ENCODE measurements at places on chromosomes 12 and 14. TPM values are rescaled to one million over a fixed set of nuclear protein-coding genes. Genes with fewer than 3 reads are reported as not detected.

DNA sequence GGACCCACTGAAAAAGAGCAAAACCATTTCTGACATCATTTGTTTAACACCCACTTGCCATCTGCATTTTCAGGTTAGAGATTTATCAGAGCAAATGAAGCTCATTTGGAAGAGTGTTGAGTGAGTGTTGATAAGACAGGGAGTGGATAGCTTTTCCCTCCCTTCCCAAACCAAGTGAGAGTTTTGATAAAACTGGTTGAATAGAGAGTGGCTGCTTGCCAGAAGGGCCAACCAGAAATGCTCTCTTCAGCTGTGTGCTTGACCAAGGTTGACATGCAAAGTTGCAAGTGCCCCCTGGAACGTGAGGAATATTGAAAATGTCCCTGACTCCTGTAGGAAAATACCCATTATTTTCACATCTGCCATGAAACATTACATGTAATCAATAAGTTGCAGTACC is 1487.0 kb upstream of the FLRT2 start:
- H3K27me3 ChIP-seq: no peaks in the 10 kb centered on the region
- no peaks in the 10 kb centered on the region for H3K36me3 ChIP-seq
- H3K4me3 ChIP-seq: no peak overlapping the region
- no peaks in the 10 kb centered on the region for H3K4me1 ChIP-seq

- H3K27ac ChIP-seq: no peak overlapping the region
- no peaks in the 10 kb centered on the region for H3K4me1 ChIP-seq
- no peak for DNase-seq
- H3K36me3 ChIP-seq: no peaks in the 10 kb centered on the region
These were observed 44.0 kb downstream of the DLK1 start for GRCh38 chr14:100770605-100771120.

GRCh38 chr14:76282581-76282980 is 93.4 kb upstream of the ESRRB start:
- H3K36me3 ChIP-seq: no peaks in the 10 kb centered on the region
- H3K27ac ChIP-seq: no peak overlapping the region
- DNase-seq: no peak
- H3K4me3 ChIP-seq: no peak overlapping the region
- H3K27me3 ChIP-seq: peaks cover 8% of the 10 kb centered on the region

DNA sequence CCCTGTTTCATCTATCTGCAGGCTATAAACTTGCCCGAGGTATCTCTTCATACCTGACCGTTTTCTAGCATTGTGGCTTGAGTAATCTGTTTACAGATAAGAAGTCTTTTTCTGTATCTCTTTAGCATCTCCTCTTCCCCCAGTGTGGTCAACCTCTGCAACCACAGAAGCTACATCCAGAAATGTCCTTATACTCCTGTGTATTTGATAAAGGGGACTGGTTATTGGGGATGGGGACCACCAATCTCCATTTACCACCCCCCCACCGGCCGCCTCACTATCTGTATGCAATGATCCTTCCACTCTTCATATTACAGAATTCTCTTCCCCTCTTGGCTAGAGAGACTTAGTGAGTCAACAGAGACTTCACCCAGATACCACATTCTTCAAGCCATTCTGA is 3.4 kb upstream of the RPAP3 start:
- peak overlapping the region; percentile 55 for H3K4me3 ChIP-seq
- DNase-seq: peak; percentile 8
- H3K4me1 ChIP-seq: peaks cover 43% of the 10 kb centered on the region

- peaks cover 7% of the 10 kb centered on the region for H3K4me1 ChIP-seq
- DNase-seq: no peak
- H3K27ac ChIP-seq: no peak overlapping the region
- H3K36me3 ChIP-seq: no peaks in the 10 kb centered on the region
- no peak overlapping the region for H3K4me3 ChIP-seq
- peaks cover 41% of the 10 kb centered on the region for H3K27me3 ChIP-seq
These were observed 4.7 kb downstream of the KLRK1 start for GRCh38 chr12:10385166-10385613.

DNA sequence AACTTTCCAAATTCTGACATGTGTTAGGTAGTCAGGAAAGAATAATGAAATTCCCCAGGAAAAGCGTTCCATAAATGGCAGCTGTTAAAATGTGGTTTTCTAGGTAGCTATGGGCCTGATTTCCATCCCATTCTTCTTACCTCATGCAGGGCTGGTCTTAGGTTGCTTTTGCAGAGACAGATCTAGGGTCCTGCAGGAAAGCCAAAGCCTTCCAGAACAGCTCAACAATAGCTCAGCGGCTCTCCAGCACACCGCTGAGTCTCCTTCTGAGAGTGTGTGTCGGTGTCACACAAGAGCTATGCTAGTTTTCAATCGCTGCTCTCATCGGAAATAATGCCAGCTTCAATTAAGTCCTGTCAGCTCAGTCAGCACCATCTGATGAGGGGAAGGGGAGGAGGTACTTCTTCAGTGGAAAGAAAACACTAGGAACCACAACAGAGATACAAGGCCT is 106.7 kb downstream of the TMEM30B start:
- H3K36me3 ChIP-seq: peaks cover 3% of the 10 kb centered on the region
- peaks cover 43% of the 10 kb centered on the region for H3K4me1 ChIP-seq
- H3K27ac ChIP-seq: peak overlapping the region; percentile 48
- H3K4me3 ChIP-seq: no peak overlapping the region

- no peak for DNase-seq
- peaks cover 3% of the 10 kb centered on the region for H3K4me1 ChIP-seq
- no peaks in the 10 kb centered on the region for H3K36me3 ChIP-seq
- H3K27me3 ChIP-seq: peaks cover 4% of the 10 kb centered on the region
These were observed 3.9 kb downstream of the CD163 start for GRCh38 chr12:7499636-7500035.

GRCh38 chr12:19841451-19841850 is 402.2 kb downstream of the AEBP2 start:
- DNase-seq: no peak
- no peaks in the 10 kb centered on the region for H3K27me3 ChIP-seq
- H3K4me3 ChIP-seq: no peak overlapping the region
- H3K36me3 ChIP-seq: no peaks in the 10 kb centered on the region
- H3K4me1 ChIP-seq: peaks cover under 1% of the 10 kb centered on the region
- no peak overlapping the region for H3K27ac ChIP-seq

DNA sequence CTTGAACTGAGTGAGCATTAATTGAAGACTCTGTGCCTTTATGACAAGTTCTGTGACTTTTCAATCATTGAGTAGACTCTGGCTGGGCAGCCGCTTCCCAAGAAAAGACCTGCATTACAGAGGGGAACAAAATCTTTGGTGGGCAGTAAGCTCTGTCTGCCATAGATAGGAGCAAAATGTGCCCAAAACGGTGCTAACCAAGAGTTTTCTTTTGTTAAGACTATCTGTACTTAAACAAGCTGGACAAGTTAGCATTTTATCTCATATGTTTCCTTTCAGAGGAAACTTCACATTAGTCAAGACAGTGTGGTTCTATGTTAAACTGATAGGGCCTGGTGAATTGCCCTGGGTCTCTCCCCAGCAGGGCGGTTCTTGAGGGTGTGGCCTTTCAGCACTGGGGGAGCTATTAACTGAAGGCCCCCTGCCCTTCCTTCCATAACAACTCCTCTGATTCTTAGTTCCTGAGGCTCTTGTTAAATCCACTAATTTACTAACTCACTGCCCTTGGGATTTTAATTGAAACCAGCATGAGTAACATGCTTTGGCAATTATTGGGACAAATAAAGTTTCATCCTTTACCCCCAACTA is 219.6 kb downstream of the KTN1 start:
- no peaks in the 10 kb centered on the region for H3K27me3 ChIP-seq
- H3K4me3 ChIP-seq: no peak overlapping the region
- H3K4me1 ChIP-seq: peaks cover 18% of the 10 kb centered on the region
- no peaks in the 10 kb centered on the region for H3K36me3 ChIP-seq
- DNase-seq: no peak

DNA sequence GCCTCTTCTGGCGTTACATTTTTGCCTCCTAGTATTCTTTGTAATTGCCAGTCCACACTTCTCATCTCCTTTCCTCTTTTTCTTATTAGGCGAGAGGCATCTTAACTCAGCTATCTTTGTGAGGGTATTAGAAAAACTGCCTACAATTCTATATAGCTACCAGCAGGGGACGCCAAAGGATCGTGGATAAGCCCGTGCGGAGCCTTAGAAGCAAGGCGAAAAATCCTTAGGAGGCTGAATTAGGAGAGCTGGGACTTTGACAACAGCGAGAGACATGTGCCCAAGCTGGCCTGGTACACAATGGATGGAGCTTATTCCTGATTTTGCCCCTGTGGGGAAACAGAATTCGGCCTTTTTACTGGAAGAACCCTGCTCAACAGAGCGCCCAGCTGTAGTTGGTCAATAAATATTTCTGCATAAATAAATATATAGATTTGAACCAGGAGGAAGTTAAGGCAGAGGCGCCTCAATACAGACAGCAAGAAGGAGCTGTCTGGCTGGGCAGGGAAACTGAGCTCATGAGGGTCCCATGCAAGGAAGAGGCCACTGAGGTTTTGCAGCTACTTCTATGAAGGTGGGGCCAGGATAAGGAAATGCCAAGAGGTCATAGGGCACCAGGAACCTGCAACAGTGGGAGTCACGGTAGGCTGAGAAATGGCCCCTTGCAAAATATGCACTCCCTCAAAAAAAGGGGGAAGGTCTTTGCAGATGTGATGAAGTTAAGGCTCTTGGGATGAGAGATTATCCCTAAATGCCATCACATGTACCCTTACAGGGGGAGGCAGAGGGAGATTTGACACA is 14.6 kb upstream of the RBM19 start:
- H3K27ac ChIP-seq: no peak overlapping the region
- H3K27me3 ChIP-seq: no peaks in the 10 kb centered on the region
- no peaks in the 10 kb centered on the region for H3K36me3 ChIP-seq
- H3K4me3 ChIP-seq: no peak overlapping the region
- H3K4me1 ChIP-seq: no peaks in the 10 kb centered on the region

DNA sequence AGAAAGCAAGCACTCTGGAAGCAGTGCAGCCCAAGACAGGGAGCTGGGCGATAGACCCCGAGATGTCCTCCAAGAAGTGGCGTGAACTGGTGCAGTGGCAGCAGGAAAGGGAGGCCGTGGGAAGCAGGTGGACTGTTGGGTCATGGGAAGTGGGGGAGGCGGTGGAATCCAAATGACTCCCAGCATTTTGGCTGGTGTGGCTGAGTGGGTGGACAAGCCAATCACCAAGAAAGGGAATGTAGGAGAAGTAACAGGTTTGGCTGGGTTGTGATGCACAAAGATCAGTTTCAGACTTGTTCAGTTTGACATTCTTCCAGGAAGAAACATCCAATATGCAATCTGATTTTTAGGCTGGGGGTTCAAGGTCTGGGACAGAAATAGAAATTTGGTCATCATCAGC is 46.0 kb upstream of the KTN1 start:
- DNase-seq: no peak
- H3K36me3 ChIP-seq: peaks cover 4% of the 10 kb centered on the region
- H3K4me3 ChIP-seq: no peak overlapping the region

DNA sequence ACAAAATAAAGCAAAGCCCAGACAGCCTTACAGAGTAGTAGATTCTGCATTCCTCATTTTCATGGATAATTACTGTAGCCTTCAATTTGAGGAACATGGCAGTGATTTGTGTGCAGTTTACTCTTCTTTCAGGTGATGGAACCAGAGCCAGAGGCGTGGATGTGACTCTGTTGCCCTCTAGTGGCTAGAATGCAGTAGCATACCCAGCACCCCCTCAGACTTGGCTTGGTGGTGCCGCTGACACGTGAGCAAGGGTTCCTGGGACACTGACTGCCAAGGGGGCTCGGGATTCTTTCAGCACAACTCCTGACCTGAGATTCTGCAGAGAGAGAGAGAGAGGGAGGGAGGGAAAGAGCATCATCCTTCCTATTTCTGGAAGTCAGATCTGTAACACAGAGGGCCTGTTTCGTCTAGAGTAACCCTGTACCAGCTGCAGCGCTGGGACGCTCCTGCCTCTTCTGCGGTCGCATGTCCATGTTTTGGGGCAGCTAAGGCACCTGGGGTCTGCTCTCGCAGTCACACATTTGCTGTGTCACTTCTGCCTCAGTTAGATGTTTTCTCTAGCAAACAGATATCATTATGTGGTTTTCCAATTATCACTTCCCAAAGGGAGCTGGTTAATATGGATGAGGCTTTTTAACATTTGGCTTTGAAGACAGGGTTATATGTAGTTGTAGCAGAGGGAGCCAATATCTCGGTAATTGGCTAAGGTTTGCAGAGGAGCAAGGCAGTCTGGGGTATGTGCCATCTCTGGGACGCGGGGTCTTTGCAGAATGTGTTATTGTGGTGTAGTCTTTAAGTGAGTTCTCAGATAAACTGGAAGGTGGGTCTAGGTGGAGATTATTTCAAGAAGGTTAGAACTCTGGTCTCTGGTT is 428.1 kb downstream of the NRXN3 start:
- peak; percentile 16 for DNase-seq
- H3K4me3 ChIP-seq: no peak overlapping the region
- no peaks in the 10 kb centered on the region for H3K4me1 ChIP-seq
- no peaks in the 10 kb centered on the region for H3K27me3 ChIP-seq
- H3K27ac ChIP-seq: no peak overlapping the region
- H3K36me3 ChIP-seq: no peaks in the 10 kb centered on the region

DNA sequence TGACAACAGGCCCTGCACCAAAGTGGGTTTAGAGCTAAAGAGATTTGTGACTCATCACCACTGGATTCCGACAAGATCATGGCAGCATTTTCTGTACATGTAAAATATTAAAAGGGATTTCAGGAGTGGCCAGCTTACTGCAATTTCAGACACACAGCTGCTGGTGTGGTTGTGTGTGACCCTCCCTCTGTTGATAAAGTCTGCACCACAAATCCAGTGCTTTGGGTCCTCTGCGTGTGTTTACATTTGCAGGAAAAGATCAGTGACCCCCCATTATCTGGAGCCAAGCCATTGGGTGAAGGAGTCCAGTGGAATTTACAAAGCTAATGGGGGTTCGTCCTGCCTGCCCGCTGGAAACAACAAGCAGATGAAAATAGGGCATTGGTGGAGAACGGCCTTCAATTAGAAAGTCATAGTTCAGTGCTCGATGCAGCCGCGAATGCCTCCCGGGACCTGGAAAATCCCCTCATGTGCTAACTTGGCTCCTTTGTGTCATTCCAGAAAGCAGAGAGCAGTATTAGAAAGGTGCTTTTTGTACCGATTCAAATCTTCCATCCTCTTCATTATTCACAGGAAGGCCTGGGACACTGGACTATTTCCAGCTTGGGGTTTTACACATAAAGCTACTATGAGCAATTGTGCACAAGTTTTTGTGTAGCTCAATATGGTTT is 188.5 kb upstream of the TMEM132C start:
- H3K27me3 ChIP-seq: no peaks in the 10 kb centered on the region
- H3K27ac ChIP-seq: no peak overlapping the region
- H3K4me1 ChIP-seq: no peaks in the 10 kb centered on the region
- no peak overlapping the region for H3K4me3 ChIP-seq
- H3K36me3 ChIP-seq: no peaks in the 10 kb centered on the region

DNA sequence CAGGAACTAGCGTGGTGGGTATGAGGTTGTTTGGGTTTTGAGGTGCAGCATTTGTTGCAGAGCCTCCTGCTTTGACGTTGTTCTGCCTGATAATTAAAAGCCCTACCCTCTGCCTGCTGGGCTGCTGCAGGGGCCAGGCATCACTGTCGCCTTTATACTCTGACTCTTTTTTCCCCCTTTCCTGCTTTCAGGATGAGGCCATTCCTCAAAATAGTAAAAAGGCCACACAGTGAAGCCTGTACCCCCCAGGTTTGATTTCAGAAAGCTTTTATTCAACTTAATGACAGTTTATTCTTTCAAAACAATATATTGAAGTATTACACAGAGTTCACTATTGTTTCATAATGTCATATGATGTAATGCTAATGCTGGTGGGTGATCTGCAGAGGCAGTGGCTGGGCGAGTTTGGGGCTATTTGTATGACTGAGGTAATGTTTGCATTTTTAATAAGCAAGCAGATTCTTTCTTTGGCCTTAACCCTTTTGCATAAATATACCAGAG is 9.1 kb downstream of the BORCS5 start:
- no peak for DNase-seq
- H3K27me3 ChIP-seq: no peaks in the 10 kb centered on the region
- no peak overlapping the region for H3K27ac ChIP-seq
- no peak overlapping the region for H3K4me3 ChIP-seq
- H3K4me1 ChIP-seq: peaks cover 35% of the 10 kb centered on the region

KRT83 gene
- not detected for total RNA-seq

HOXC13 gene
- not detected for total RNA-seq

GPR137C gene
- total RNA-seq: 0.27 TPM
